ENCODE measurements at places on chromosomes 13 and 19.

DNA sequence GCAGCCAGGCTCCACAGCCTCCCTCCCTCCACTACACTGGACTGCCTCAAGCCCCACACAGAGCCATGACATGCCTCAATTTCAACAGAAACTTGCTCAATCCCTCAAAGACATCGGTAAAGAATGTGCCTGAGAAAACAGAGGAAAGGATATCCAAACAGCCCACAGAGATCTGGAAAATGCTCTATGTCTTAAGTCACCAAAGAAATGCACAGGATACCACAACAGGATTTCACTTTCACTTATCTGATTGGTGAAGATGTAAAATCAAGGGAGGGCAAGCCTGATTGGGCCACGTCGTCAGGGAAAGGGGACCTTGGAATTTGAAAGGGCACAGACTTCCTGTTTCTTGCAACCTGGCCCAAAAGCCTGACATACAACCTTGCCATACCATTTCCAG lies 14.2 kb downstream of the CACNA1A start:
- DNase-seq, result no peak

- no peak for DNase-seq
These were observed 1.1 kb downstream of the NAXD start for GRCh38 chr13:110616103-110617101.

DNA sequence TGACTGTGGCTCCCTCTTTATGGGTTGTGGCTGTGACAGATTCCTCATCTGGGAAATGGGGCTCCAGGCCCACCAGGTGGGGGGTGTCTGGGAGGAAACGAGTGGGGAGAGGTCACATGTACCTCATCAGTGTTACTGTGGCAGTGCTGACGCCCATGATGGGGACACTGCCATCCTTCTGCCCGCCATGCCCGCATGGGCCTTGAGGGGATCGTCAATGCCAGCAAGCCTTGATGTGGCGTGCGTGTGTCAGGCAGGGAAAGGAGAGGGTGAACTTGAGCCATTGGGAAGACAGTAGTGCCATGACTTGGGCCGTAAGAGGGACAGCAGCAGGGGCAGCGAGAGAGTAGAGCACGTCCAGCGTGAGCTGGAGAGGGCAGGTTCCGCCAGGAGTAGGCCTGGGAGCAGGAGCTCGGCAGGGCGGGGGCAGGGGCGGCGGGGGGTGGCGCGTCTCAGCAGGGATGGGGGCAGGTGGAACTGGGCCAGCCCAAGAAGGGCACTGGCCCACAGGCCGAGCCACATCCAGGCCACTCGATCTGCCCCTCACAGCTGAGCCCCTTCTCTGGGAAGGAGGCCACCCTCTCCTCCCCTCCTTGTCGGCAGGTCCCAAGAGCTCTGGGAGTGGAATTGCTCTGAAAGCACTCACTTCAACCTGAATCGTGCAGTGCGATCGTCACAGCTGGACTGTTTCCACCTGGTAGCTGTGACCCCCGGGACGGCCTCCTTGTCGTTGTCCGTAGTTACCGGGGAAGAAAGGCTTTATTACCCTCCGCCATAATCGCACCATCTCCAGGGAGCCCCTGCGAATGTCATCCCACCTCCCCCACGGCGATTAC lies 9.9 kb downstream of the KLHL26 start:
- DNase-seq, result no peak

DNA sequence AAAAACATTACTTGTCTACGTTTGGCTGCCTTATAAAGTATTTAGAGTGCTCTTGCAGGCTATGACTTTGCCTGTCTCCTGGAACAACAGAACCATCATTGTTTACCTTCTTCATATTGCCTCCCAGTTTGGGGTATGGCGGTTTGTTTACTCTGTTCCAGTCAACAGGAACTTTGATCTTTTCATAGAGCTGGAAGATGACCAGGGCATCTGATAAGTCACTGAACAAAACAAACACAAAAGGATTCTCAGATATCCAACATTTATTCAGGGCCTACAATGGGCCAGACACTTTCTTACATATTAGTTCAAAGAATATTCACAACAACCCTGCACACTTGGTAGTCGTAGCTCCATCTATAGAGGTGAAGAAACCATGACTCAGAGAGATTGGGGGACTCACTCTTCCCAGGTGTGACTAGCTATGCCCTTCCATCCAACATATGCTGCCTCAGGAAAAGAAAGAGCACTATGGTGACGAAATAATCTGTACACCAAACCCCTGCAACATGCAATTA lies 38.4 kb upstream of the CPB2 start:
- DNase-seq, result no peak

DNA sequence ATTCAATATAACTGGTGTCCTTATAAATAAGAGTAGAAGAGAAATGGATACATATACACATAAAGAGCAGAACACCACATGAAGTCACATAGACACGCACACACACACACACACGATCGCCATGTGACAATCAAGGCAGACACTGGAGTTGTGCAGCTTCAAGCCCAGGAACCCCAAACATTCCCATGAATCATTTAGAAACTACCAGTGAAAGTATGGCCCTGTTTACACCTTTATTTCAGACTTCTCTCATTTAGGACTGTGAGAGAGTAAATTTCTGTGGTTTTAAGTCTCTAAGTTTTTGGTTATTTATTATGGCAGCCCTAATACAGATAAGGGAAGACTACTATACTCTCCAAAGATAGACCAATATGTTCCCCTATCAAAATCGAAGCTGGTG lies 20.4 kb upstream of the TNFSF13B start:
- DNase-seq, result no peak

DNA sequence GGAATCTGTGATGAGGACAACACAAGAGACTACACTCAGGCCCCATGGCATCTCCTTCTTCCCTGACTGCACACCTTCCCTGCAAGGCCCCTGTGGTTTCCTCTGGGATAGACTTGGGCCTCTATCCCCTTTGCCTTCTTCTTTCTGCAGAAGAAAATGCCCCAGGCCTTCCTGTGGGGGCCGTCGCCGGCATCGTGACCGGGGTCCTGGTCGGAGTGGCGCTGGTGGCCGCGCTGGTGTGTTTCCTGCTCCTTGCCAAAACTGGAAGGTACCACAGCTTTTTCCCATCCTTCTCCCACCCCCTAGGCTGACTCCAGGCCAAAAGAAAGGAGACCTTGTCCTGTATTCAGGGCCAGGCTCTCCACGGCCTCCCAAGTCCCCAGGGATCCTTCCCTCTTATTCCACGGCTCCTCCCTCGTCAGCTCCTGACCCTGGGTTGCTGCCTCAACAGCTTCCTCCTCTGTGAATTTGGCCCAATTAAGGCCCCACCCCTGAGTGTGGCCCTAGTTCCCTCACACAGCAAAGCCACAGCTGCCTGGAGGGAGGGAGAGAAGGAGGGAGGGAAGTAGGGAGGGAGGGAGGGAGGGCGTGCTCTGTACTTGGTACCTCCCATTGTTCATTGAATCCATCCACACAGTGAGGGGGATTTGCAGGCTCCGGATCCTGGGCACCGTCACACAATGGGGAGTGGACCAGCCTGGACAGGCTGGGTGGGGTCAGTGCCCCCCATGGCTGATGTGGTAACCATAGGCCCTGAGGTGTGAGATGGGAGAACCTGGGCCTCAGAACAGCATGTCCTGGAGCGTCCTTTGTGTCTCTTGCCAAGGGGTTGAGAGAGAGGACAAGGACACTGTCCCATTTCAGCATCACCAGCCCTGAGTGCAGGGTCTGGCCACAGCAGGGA lies 12.5 kb downstream of the CEACAM3 start:
- DNase-seq, result no peak

GRCh38 chr13:28322256-28322905 lies 172.5 kb downstream of the FLT1 start:
- no peak for DNase-seq

GRCh38 chr19:11164879-11165406 lies 9.4 kb upstream of the SPC24 start:
- DNase-seq, result peak; percentile 89

DNA sequence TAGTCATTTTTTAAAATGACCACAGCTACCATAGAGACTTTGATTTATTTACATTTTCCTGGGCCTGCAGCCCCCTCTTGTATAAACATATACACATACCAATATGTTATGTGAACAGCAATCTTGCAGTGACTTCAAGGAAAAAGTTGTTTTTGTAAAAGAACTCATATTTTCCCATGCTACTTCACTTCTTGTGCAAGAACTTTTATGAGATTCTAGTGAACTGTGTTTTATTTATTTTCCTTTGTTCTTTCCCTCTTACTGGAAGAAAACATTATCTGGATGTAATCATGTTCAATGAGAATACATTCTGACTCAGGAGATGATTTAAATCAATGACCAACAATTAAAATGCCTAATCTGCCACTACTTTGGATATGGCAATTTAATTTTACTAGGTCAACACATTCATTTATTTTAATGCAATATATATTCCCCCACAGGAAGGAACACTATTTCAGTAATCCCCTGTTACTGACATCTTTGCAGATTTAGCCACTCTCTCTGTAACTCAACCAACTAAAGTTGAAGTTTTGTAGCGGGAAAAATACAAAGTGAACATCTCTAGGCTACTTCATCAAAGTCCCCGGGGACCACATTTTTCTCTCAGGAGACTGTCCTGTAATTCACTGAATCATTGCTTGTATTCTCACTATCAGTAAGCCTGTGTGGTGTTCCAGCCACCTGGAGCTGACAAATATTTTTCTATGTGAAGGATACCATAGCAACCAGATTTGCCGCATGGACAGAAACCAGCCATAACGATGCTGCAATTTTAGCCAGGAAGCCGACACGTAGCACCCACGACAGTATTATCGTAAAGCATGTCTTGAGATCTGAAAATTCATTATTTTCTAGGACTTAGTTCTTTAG lies 90.5 kb downstream of the STARD13 start:
- DNase-seq, result no peak

GRCh38 chr13:49697468-49697867 lies 6.2 kb upstream of the EBPL start:
- no peak for DNase-seq

- no peak for DNase-seq
These were observed 58.7 kb upstream of the ALOX5AP start for GRCh38 chr13:30676672-30677071.

DNA sequence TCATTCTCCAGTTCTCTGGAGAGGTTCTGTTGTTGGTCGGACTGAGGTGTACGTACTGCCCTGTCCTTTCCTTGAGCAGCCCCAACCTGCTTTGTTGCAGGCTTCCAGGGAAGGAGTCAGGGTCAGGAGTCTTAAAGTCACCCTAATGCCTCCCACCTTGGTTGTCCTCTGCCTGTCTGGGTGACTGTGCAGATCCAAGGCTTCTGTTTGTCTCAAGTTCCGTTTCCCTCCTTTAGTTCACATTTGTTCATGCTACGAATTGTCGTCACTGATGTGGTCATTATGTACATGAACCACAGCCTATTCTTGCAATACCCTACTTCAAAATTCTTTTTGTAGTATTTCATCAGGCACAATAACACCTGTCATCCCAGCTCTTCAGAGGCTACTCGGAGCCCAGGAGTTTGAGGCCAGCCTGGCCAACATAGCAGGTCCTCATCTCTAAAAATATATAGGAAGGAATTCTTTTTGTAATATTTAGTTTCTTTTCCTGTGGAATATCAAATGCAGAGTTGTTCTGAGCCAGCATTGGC lies 7.4 kb downstream of the ZNF586 start:
- DNase-seq, result no peak

DNA sequence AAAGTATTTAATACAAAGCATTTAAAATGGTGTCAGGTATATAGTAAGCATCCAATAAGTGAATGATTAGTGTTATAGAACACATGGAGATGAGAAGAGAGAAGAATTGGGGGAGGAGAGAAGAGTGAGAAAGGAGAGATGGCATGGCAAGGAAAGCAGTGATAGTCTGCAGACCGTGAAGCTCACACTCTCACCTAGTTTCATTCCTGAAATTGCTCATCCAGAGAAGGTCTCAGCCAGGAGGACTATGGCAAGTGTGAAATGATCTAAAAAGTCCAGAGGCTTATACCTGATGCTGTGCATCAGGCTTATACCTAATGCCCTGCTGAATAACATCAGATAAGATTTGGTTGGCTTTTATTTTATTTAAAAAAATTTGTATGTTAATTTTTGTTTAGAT lies 351.6 kb upstream of the KLF12 start:
- DNase-seq, result no peak

- no peak for DNase-seq
These were observed 2127.1 kb upstream of the PCDH20 start for GRCh38 chr13:63542770-63543169.

DNA sequence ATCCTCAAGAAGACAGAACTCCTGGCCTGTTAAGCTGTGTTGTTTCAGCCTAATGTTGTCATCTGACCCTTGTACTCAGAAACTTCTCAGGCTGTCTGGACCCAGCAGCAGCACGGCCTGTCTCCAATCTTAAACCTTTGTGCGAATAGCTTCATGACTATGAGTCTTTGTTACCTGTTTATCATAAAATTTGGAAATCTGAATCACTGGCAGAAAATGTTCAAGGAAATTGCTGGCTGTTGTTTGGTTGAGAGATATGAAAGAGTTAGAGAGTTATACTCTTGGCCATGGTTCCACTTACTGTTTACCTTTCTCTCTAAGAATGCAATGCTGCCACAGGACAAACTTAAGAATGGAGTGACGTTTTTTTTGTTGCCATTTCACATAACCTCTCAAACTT lies 59.6 kb downstream of the EFNB2 start:
- no peak for DNase-seq

GRCh38 chr19:7191946-7192691 lies 102.1 kb downstream of the INSR start:
- no peak for DNase-seq

- DNase-seq, result no peak
These were observed at the start of gene ICAM4 for GRCh38 chr19:10286803-10287737. Gene ICAM4 (plus strand): TSS chr19:10286955. CDS start chr19:10287013, 58 bp downstream.

DNA sequence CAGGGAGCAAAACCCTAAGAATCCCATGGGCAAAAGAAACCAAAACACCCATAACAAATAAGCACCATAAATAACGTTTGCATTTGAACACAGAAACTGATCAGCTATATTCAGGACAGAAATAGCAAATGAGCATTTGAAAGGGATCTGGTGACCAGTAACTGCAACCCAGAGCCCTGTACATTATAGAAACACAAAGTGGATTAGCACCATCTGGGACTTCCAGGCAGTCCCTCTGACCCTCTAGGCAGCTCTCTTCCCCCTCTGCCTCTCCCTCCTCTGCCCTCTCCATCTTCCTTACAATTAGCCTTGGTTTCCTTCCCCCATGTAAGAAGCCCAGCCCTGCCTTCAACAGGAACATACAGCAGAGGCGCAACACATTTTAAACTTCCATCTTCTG lies 215.0 kb downstream of the DCLK1 start:
- DNase-seq, result no peak

DNA sequence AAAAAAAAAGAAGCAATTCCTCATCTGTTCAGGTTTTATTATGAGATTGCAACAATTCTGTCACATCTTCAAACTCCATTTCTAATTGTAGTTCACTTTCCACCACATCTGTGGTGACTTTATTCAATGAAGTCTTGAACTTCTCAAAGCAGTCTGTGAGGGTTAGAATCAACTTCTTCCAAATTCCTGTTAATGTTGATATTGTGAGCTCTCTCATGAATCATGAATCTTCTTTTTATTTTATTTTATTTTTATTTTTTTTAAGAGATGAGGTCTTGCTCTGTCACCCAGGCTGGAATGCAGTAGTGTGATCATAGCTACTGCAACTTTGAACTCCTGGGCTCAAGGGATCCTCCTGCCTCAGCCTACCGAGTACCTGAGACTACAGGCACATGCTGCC lies 19.6 kb downstream of the ARHGAP35 start:
- no peak for DNase-seq

GRCh38 chr19:31307071-31307669 lies 42.1 kb downstream of the TSHZ3 start:
- DNase-seq, result no peak

- no peak for DNase-seq
These were observed 1651.9 kb upstream of the MIR17HG start for GRCh38 chr13:89695343-89696257.
